ENCODE measurements at places on chromosomes 12 and 14.

- no peak for DNase-seq
Observed at GRCh38 chr12:68403711-68404110, 71.5 kb upstream of the MDM1 start.

DNA sequence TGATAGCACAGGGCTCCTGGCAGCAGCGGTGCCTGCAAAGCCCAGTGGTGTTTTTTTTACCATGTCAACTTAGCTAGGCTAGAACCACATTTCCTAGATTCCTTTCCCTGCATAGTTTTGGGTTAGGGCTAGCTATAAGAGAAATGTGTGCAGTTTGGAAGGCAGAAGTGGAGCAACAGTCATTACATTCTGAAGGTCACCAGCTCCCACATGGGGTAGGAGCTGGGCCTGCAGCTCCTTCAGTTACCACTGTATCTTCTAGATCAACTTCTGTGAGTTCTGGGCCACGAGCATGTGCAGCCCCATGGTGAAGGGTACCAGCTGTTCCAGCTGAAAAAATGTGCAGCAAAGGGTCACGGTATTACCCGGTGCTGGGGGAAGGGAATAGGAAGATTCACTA is 2.3 kb upstream of the SLC25A3 start:
- DNase-seq = no peak

DNA sequence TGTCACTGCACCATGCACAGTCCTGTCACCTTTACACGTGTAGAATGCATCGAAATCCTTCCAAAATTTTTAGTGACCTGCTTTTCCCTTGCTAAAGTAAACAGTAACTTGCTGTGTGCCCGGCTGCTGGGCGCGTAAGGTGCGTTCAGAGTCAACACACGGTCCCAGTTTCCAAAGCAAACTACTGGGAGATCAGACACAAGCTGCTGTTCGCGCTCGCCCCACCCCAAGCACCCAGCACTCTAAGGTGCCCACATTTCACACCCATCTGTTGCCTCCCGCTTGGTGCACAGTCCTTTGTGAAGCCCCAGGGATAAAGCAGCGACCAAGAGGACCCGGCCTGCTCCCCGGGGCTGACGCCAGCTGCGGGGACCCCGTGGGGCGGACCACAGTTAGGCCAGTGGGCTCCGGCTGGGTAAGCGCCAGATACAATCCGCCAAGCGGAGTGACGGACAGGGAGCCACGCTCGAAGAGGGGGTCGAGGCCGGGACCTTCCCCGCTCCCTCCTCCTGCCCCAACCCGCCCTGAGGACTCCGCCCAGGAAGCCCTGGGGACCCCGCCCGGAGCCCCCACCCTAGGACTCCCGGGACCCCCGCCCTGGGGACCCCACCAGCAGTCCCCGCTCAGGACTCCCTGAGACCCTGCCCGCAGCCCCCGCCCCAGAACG is 633 bp downstream of the STX2 start:
- peak; percentile 40 for DNase-seq

- peak; percentile 75 for DNase-seq
Observed at GRCh38 chr12:1117970-1118563, 127.0 kb downstream of the ERC1 start.

DNA sequence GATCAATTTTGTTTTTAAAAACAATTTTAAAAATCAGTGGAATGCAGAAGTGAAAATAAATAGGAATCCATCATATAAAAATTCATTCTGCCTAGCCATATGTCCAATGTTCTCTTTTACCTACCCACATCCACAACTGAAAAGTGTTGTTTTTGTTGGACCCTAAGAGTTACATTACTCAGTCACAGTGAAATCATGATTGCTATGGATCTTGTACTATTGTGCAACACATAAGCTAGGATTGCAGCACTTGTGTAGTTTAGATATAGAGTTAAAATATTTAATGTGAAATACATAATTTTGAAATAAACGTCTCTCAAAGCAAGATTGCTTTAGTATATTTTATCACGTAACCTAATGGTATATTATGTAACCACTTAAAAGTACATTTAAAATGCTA is 213.3 kb upstream of the CLEC14A start:
- no peak for DNase-seq

- no peak for DNase-seq
Observed at GRCh38 chr12:4296751-4297150, 23.2 kb downstream of the CCND2 start.

DNA sequence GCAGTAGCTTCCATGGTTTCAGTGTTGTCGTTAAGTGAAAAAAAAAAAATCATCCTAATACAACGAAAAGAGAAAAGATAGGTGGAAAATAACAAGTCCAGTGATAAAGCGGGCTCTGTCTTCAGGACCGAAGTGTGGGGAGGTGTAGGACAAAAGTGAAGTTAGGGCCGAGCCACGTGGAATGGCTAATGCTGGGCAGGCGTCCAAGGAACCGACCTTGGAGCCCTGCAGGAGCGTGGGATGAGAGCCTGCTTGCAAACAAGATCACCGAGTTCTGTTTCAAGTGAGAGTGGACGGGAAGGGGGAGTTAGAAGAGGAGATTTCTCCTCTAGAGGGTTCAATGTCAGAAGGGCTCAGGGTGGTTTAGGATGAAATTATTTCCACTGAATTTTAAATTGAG is 22.2 kb downstream of the A2ML1 start:
- no peak for DNase-seq

GRCh38 chr12:1246637-1247036 is 255.6 kb downstream of the ERC1 start:
- DNase-seq = no peak

Measured in CD4-positive, alpha-beta T cell treated with Interleukin-17A for 4 hours (primary cell).